Gastrocnemius medialis (tissue), 4 donors: ENCODE measurements at places on chromosomes 2 and 18.

- no peak overlapping the region for H3K4me3 ChIP-seq
- H3K4me1 ChIP-seq: no peaks in the 10 kb centered on the region
- H3K36me3 ChIP-seq: no peaks in the 10 kb centered on the region
- no peak overlapping the region for H3K27ac ChIP-seq
- DNase-seq: no peak
Measured at GRCh38 chr2:189900726-189901125, 116.5 kb downstream of the PMS1 start.

DNA sequence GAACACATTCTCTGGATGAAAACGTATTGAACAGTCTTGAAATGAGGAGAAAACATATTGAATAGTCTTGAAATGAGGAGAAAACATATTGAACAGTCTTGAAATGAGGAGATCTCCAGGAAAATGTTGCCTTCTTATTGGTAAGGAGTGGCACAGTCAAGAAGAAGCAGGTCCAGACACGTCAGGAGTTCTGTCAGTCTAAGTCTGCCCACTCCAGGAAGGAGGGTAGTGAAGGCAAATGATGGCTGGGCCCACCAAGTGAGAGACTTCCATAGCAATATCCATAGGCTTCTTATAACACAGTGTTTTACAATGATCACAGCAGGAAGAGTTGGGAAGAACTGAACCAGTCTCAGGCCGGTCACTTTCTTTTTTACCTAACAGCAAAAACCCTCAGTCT, 316.2 kb downstream of the ETAA1 start:
- no peak for DNase-seq
- no peak overlapping the region for H3K27ac ChIP-seq
- H3K27me3 ChIP-seq: no peaks in the 10 kb centered on the region
- no peaks in the 10 kb centered on the region for H3K4me1 ChIP-seq

- no peaks in the 10 kb centered on the region for H3K4me1 ChIP-seq
- H3K27me3 ChIP-seq: no peaks in the 10 kb centered on the region
- H3K36me3 ChIP-seq: no peaks in the 10 kb centered on the region
- no peak overlapping the region for H3K4me3 ChIP-seq
Measured at GRCh38 chr2:136777391-136777790, 12.0 kb downstream of the THSD7B start.

DNA sequence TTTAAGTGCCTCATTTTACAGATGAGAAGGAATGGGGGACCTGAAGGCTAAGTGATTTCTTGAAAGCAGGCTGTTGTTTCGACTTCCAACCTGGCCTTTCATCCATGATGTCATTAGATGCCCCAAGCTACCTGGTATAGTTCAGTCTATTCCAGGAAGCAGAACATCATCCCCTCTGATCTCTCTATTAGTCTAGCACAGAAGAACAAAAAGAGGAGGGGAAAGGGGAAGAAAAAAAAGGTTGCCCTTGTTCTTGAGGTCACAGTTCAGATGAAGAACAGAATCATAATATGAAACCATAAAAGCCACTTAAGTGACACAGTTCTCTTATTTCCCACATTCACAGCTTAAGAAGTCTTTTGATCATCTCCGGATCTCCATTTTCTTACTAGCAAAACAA, 386.2 kb upstream of the HNRNPA3 start:
- H3K36me3 ChIP-seq: no peaks in the 10 kb centered on the region
- no peak overlapping the region for H3K4me3 ChIP-seq
- no peaks in the 10 kb centered on the region for H3K4me1 ChIP-seq

GRCh38 chr2:188114014-188114413, 177.7 kb upstream of the GULP1 start:
- H3K27me3 ChIP-seq: no peaks in the 10 kb centered on the region
- no peak for DNase-seq
- H3K4me3 ChIP-seq: no peak overlapping the region
- H3K27ac ChIP-seq: no peak overlapping the region
- no peaks in the 10 kb centered on the region for H3K4me1 ChIP-seq

GRCh38 chr18:9876867-9877654, 8.7 kb upstream of the TXNDC2 start:
- no peaks in the 10 kb centered on the region for H3K27me3 ChIP-seq
- DNase-seq: no peak
- H3K27ac ChIP-seq: no peak overlapping the region
- no peaks in the 10 kb centered on the region for H3K36me3 ChIP-seq
- H3K4me3 ChIP-seq: peak overlapping the region; percentile 12
- no peaks in the 10 kb centered on the region for H3K4me1 ChIP-seq

DNA sequence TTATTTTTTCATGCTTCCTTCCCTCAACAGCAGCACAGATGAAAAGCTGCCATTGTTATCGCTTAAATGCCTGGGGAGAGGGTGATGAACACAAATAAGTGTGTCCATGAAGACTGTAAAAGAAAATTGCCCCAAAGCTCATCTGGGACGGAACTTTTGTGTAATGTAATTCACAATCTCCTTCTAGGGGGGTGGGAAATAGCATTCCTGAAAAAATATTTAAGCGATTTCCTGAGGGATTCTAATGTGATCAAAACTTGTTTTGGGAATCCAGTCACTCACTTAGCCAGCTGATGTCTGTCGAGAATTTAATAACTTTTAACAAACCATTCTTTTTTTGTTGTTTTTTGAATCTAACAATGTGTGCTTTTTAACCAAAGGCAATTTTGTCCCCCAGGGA, 427.9 kb downstream of the PLCL1 start:
- DNase-seq: no peak
- no peak overlapping the region for H3K27ac ChIP-seq
- H3K4me1 ChIP-seq: no peaks in the 10 kb centered on the region
- no peak overlapping the region for H3K4me3 ChIP-seq

DNA sequence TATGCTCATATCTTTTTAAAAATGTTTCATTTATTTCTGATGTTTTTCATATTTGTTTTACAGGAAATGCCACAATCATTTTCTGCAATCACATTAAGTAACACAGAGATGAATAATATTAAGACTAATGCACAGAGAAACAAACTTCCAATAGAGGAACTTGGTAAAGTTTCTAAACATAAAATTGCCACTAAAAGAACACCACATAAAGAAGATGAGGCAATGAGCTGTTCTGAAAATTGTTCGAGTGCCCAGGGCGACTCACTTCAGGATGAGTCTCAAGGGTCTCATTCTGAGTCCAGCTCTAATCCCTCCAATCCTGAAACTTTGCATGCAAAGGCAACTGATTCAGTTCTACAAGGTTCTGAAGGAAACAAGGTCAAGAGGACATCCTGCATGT, 70.4 kb downstream of the APLF start:
- no peak for DNase-seq
- no peaks in the 10 kb centered on the region for H3K4me1 ChIP-seq
- no peak overlapping the region for H3K4me3 ChIP-seq
- H3K36me3 ChIP-seq: no peaks in the 10 kb centered on the region
- no peak overlapping the region for H3K27ac ChIP-seq
- no peaks in the 10 kb centered on the region for H3K27me3 ChIP-seq

DNA sequence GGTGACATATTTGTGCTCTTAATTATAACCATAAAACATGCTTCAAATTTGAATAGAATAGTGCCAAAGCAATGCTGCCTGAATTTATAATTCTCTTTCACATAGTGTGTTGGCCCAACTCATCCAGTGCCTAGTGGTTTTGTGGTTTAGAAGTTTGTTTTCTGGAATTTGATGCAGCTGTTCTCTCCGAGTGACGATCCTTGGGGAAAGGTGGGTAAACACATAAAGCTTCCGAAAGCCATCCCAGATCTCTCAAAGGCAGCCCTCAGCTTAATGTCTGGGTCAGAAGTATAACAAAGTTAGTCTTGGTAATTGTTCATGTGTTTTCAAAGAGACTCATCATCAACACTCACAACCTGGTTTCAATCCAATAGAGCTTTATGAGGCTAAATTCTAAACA, 235.6 kb upstream of the CDH2 start:
- no peaks in the 10 kb centered on the region for H3K4me1 ChIP-seq
- no peak for DNase-seq
- no peaks in the 10 kb centered on the region for H3K27me3 ChIP-seq

- no peaks in the 10 kb centered on the region for H3K27me3 ChIP-seq
- H3K4me3 ChIP-seq: no peak overlapping the region
- no peaks in the 10 kb centered on the region for H3K36me3 ChIP-seq
- DNase-seq: no peak
- no peak overlapping the region for H3K27ac ChIP-seq
Measured at GRCh38 chr2:43609290-43609918, 13.6 kb upstream of the THADA start.

DNA sequence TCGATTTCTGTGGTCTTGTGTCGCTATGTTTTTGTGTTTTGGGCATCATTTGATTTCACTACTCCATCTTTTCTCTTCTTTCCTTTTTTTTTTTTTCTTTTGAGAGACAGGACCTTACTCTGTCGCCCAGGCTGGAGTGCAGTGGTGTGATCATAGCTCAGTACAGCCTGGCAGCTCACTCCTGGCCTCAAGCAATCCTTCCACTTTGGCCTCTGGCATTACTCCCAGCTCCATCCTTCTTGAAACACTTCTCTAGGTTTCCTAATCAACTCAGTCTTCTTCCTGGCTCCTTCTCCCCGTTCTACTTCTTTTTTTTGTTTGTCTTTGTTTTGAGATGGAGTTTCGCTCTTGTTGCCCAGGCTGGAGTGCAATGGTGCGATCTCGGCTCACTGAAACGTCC, 26.5 kb downstream of the TCF23 start:
- H3K4me3 ChIP-seq: no peak overlapping the region
- DNase-seq: no peak
- H3K27ac ChIP-seq: no peak overlapping the region

DNA sequence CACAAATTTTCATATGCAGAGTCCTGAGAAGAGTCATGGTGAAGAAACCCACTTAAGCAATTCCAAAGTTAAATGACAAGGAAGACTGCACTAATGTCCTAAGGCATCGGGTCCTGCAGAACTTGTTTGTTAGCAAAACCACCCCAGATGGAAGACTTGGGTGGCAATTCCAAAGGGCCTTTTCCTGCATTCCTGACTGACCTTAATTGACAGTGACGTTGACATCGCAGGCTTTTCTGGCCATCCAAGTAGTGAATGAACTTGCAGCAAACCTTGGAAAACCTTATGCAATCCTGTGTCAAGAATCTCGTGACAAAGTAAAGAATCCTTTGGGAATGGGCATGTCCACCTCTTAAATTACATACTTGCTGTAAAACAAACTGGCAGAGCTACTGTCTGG, 112.5 kb upstream of the SH3BP4 start:
- no peaks in the 10 kb centered on the region for H3K36me3 ChIP-seq
- no peak for DNase-seq
- H3K27me3 ChIP-seq: no peaks in the 10 kb centered on the region
- no peak overlapping the region for H3K27ac ChIP-seq

DNA sequence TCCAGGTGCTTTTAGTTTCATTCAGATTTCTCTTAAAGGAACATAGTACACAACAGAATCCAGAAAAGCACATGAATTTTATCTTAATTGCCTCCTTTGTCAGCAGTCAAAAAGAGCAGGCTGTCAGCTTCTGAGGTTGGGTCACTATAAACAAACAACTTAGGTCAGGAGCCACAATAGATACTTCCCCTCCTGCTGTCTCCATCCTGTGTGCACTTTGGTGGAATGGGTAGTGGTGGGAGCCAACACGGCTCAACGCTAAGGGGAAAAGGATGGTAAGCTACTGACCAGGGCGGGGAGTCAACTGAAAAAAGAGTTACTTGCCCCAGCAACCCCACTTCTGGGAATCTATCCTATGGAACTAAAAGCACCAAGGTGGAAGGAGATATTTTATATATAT, 121.9 kb downstream of the PAX3 start:
- DNase-seq: no peak
- no peaks in the 10 kb centered on the region for H3K36me3 ChIP-seq
- H3K4me1 ChIP-seq: no peaks in the 10 kb centered on the region
- peaks cover 2% of the 10 kb centered on the region for H3K27me3 ChIP-seq
- no peak overlapping the region for H3K4me3 ChIP-seq
- no peak overlapping the region for H3K27ac ChIP-seq

GRCh38 chr2:181231886-181232621, 225.1 kb upstream of the ITGA4 start:
- H3K4me3 ChIP-seq: no peak overlapping the region
- no peaks in the 10 kb centered on the region for H3K4me1 ChIP-seq

GRCh38 chr2:183034806-183035205, 3.5 kb downstream of the NCKAP1 start:
- peak overlapping the region; percentile 61 for H3K4me3 ChIP-seq
- no peaks in the 10 kb centered on the region for H3K27me3 ChIP-seq
- no peak for DNase-seq
- peak overlapping the region; percentile 98 for H3K27ac ChIP-seq
- H3K4me1 ChIP-seq: peaks cover 74% of the 10 kb centered on the region

- no peak overlapping the region for H3K4me3 ChIP-seq
- no peaks in the 10 kb centered on the region for H3K36me3 ChIP-seq
- H3K27ac ChIP-seq: no peak overlapping the region
Measured at GRCh38 chr2:33425161-33425560, 51.3 kb upstream of the RASGRP3 start.

DNA sequence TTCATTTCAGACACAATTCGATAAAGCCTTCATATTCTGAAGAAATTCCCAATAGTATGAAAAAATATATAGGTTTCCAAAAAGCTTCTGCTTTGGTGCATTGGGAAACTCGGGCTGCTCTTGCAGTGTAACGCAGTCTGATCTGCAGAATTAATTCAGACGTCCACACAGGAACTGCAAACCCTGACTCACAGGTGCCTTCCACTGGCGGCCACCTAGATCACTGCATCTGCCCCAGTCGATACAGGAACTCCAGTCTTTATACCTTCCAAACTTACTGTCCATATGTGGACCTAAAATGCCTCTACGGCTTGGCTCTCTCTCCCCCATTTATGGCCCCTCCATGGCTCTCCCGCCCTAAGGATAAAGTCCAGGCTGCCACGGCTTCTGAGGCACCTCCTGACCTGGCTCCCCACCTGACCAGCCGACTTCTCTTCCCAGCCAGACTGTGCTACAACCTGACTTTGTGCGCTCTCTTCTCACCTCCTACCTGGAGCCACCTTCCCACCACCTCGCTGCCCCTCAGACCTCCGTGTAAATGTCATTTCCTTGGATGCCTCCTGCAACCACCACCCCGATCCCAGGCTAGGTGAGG, 39.7 kb downstream of the L3MBTL4 start:
- H3K27me3 ChIP-seq: no peaks in the 10 kb centered on the region
- H3K36me3 ChIP-seq: no peaks in the 10 kb centered on the region
- no peaks in the 10 kb centered on the region for H3K4me1 ChIP-seq
- H3K4me3 ChIP-seq: no peak overlapping the region
- H3K27ac ChIP-seq: no peak overlapping the region
- no peak for DNase-seq
